ENCODE measurements at places on chromosomes 16 and 17.

GRCh38 chr17:71667661-71668060 lies 453.2 kb upstream of the SOX9 start:
- no peak for DNase-seq

- DNase-seq: no peak
These were observed 306.1 kb upstream of the XYLT1 start for GRCh38 chr16:17776888-17777287.

DNA sequence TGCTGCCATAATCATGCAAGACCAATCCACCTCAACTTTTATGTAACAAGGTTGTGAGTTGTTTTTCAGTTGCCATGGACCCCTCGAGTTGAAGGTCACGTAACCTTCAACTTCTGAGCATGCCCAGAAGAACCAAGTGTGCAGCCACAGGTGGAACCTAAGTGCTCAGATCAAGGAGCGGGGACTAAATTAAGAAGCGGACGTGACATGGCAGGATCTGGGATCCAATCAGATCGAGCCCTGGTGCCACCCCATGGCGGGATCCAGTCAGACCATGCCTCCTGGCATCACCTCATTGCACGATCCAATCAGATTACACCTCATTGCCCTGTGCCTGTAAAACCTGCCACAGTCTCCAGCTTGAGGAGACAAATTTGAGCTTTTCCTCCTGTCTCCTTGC lies 204.5 kb upstream of the CDH5 start:
- DNase-seq: no peak

DNA sequence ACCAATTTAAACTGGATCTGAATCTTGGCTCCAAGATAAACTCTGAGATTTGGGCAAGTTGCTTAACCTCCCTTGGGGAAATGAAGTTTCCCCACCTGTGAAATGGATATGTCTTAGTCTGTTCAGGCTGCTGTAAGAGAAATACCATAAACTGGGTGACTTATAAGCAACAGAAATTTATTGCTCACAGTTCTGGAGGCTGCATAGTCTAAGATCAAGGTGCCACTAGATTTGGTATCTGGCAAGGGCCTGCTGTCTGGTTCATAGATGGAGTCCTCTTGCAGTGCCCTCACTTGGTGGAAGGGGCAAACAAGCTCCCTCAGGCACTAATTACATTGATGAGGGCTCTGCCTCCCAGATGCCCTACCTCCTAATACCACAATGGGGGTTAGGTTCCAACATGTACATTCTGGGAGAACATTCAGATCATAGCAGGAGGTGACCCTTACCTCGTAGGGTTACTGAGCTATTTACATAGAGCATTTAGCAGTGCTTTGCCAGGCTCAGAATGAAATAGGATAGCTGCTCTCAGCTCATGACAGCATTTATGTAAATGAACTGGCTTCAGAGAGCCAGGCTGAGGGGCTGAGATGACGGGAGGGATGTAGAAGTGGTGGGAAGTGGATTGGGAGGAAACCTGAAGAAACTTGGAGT lies 83.9 kb downstream of the SPECC1 start:
- no peak for DNase-seq

Data from amniotic stem cell (primary cell).